ENCODE measurements at places on chromosomes 5 and 9.

- peak; percentile 32 for DNase-seq
These were observed 71.2 kb downstream of the ARRDC3 start for GRCh38 chr5:91311697-91312501.

- DNase-seq = no peak
These were observed 189.8 kb downstream of the WDR70 start for GRCh38 chr5:37568893-37569292.

- no peak for DNase-seq
These were observed 786.5 kb upstream of the ACO1 start for GRCh38 chr9:31597977-31598376.

GRCh38 chr9:99353408-99353807, 131.3 kb downstream of the SEC61B start:
- no peak for DNase-seq

- no peak for DNase-seq
These were observed 22.3 kb upstream of the LMNB1 start for GRCh38 chr5:126754609-126755008.

- DNase-seq = no peak
These were observed 137.7 kb downstream of the SPATA31D1 start for GRCh38 chr9:82126256-82126655.
